ENCODE measurements at places on chromosomes 1 and 21.

DNA sequence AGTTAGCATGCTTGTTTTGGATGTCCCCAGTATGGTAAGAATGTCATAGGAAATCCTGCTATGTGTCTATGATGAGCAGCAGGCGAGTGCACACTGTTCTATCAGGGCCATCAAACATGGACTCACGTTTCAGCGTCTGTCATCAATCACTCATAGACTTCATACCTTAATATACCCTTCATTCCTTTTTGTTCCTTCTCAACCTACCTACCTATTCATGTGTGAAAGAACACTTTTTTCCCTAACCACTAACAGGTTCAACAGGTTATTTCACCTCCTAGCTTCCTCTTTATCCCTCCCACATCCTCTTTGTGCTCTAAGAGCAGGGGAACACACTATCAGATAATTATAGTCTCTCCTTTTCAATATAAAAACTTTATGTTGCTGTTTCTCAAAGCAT, 300.6 kb downstream of the TM2D1 start:
- no peak for DNase-seq

- no peak for DNase-seq
Observed at GRCh38 chr1:78726686-78727085, 77.1 kb downstream of the IFI44 start.

DNA sequence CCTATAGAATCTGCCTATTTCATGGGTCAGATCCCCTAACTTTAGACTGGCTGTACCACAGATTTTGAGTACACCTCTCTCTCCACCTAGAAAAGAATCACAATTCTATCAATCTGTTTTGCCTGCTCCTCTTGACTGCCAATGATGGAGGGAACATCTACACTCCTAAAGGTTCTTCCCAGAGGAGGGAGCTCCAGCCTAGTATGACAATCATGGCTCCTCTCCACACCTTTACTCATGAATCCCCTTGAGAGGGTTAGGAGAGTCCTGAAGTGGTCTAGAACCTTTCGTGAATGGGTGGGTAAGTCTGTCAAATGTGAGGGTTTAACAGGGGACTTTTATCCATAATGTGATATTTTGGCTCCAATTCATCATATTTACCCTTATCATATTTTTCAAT, 48.0 kb downstream of the DNAI4 start:
- DNase-seq = no peak

GRCh38 chr21:40852563-40852962, 5.6 kb upstream of the DSCAM start:
- DNase-seq = no peak

- no peak for DNase-seq
Observed at GRCh38 chr21:42784276-42784675, 95.1 kb downstream of the WDR4 start.

DNA sequence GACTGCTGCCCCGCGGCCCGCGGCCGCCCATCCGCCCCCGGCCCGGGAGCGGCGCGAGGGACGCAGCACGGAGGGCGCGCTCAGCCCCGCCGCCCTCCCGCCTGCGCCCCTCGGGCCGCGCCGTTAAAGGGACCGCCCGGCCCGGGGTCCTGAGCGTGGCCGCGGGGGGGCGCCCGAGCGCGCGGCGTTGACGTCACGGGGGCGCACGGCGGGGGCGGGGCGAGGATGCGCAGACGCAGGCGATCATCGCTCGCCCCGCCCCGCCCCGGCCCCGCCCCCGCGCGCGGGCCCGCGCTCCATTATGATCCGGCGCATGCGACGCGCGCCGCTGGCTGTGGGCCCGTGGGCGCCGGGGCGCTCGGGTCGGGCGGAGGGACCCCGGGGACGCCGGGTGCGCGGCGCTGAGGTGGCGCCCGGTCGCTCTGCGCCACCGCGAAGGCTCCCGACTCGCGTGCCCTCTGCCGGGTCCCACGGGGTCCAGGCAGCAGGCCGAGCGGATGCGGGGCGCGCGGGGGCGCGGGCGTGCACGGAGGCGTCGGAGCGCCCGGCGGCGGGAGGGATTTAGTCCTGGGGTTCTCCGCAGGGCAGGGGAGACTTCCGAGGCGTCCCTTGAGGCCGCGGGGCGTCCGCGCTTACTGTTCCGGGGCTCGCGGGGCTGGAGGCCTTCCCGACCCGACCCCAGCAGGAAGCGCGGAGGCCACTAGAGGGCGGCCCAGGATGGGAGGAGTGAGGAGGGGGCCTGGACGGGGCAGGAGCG, at the start of gene DVL1:
Gene DVL1 (minus strand): TSS at position 163 of the 757 bp plus-strand sequence. CDS start 353 bp downstream, outside the sequence.
- peak; percentile 81 for DNase-seq

DNA sequence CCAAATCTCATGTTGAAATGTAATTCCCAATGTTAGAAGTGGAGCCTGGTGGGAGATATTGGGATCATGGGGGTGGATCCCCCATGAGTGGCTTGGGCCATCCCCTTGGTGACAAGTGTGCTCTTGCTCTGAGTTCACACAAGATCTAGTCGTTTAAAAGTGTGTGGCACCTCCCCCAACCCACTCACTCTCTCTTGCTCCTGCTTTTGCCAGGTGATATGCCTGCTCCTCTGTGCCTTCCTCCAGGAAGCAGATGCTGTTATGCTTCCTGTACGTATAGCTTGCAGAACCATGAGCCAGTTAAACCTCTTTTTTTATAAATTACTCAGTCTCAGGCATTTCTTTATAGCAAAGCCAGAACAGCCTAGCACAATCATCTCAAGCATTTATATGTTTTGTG, 23.0 kb upstream of the HSPA13 start:
- no peak for DNase-seq

GRCh38 chr1:16015960-16016901, 1.6 kb downstream of the HSPB7 start:
- DNase-seq = no peak

GRCh38 chr1:105243411-105243810, 1493.7 kb downstream of the AMY1C start:
- DNase-seq = no peak

DNA sequence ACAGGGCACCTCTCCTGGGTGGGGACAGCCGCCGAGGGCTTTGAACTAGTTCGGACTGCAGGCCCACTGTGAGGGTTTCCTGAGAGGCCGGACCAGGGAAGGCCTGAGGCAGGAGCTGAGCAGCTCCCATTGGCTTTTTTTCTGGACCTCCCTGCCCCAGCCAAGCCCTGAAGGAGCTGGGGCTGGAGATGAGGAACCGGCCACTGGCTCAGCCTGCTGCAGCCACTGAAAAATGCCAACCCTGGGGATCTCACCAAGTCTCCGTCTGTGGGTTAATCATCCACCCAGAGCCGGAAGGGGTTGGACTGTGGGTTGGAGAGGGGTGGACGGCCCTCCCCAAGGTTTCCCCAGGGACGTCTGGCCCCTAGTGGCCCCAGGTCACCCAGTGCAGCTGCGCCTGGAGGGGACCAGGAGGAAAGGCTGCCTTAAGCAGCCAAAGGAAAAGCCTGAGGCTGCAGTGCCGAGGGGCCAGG, 2.5 kb downstream of the VWA1 start:
- no peak for DNase-seq

GRCh38 chr1:76827066-76827465, 40.2 kb upstream of the ST6GALNAC5 start:
- DNase-seq = no peak
